ENCODE measurements at places on chromosomes 6 and 20.

GRCh38 chr20:45014671-45015415 lies 48.5 kb downstream of the STK4 start:
- DNase-seq = no peak

DNA sequence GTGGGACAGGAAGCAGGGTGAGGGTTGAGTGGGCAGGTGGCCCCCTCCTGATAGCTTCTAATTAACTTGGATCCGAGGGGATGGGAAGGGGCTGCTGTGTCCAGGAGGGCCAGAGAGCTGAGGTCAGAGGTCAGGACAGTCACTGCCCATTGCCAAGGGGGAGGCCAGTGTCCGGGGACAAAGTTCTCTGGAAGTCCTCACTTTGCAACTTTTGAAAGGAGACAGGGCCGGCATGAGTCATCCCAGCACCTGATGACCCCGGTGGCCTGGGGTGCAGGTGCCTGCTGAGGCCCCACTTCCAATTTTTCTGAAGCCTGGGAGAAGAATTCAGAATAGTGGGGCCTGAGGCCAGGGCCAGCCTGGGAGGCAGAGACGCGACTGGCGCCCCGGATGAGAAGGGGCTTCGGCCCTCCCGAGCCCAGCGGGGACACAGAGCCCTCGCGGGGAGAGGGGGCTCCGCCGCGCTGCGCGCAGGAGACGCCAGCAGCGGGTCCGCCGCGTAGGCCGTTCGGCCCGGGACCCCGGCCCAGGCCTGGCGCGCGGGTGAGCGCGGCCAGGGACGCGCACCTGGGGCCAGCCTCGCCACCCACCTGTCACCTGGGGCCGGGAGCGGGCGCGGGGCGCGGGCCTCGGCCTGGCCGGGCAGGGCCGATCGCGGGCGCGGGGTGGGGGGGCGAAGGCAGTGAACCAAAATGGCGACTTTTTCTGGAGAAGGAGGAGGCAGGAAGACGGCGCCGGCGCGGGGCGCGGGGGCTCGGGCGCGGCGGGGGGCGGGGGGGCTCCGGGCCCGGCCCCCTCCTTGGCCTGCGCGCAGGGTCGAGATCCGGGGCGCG lies 586 bp downstream of the ZNF512B start:
- no peak for DNase-seq

- DNase-seq = no peak
These were observed 677.4 kb upstream of the CHD6 start for GRCh38 chr20:42295592-42295991.

- DNase-seq = no peak
These were observed 736.6 kb downstream of the EPHA7 start for GRCh38 chr6:92682516-92683398.

DNA sequence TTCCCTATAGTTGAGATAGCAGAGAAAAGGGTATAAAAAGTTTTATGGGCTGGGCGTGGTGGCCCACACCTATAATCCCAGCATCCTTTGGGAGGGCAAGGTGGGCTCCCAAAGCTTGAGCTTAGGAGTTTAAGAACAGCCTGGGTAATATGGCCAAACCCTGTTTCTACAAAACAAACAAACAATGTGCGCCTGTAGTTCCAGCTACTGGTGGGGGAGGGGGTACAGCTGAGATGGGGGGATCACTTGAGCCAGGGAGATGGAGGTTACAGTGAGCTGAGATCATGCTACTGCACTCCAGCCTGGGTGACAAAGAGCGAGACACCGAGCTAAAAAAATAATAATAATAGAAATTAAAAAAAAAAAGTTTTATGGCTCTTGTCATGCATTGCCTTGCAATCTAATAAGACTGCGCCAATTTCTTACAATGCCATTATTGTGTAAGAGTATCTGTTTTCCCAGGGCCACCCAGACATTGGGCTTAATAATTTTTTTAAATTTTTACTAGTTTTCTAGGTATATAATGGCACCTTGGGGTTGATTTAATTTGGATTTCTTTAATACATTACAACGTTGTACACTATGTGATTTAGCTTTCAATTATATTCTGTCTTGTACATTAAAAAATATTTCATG lies 3.9 kb downstream of the ACSS2 start:
- DNase-seq = no peak

GRCh38 chr20:56587307-56588041 lies 41.6 kb upstream of the TFAP2C start:
- no peak for DNase-seq

GRCh38 chr20:50569864-50570836 lies 60.0 kb downstream of the PTPN1 start:
- no peak for DNase-seq

- DNase-seq = no peak
These were observed 2.6 kb downstream of the PRSS35 start for GRCh38 chr6:83514866-83515466.

- no peak for DNase-seq
These were observed 2.6 kb downstream of the BLCAP start for GRCh38 chr20:37524859-37525708.

GRCh38 chr20:51267679-51268078 lies 244.8 kb upstream of the KCNG1 start:
- DNase-seq = no peak

DNA sequence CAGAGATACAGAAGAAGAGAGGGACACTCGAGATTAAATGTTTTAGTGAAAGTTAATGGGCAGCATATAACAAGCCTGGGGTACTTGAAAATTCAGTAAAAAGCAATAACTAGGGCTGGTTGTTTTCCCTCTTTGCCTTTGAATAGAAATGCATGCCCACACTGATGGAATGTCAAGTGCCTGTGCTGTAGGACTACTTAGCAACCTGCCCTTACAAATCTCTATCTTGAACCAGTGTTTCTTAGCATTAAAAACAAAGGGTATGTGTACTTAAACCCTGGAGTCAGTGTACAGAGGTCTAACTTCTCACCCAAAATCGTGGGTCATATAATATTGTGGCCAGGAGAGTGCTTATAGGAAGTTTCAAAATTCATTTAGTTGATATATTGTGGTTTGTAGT lies 37.1 kb downstream of the RNF144B start:
- no peak for DNase-seq
